Motor neuron (in vitro differentiated cells): ENCODE measurements at places on chromosomes 4 and X. TPM values are rescaled to one million over a fixed set of nuclear protein-coding genes. Genes with fewer than 3 reads are reported as not detected.

Gene NOX1
- not detected in 2 replicates for total RNA-seq

DNA sequence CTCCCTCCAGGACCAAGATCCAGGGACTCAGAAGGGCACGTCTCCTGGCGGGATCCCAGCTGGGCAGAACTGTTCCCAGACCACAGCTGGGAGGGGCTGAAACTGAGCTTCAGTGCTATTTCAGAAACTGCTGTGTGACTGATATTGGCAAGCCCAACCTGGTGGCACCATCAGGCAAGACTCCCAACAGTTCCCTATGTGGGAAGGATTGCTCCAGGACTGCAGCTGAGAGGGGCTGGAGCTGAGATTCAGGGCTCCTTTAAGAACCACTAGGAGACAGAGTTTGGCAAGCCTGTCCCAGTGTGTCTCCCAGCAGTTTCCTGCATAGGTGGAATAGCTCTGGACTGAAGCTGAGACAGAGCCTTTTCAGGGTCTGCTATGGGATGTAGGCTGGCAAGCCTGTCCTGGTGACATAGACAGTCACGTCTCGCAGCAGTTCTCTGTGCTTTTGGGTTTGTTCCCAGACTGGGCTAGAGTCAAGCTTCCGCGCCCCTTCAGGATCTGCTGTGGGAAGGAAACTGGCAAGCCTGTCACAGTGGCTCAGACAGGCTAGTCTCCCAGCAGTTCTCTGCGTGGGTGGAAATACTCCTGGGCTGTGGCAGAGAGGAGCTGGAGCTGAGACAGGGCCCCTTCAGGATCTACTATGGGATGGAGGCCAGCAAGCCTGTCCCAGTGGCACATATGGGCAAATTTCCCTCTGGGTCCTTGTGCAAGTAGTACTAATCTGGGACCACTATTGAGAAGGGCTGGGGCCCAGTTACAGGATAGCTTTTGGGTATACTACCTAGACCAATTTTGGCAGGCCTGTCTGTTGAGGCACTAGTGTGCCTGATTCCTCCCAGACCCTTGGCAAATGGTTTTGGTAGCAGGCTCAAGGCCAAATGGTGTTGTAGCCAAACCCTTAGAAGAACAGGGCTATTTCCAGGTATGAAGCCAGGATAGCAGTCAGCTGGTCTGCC, 20.2 kb upstream of the MED14 start:
- ATAC-seq = no peak

DNA sequence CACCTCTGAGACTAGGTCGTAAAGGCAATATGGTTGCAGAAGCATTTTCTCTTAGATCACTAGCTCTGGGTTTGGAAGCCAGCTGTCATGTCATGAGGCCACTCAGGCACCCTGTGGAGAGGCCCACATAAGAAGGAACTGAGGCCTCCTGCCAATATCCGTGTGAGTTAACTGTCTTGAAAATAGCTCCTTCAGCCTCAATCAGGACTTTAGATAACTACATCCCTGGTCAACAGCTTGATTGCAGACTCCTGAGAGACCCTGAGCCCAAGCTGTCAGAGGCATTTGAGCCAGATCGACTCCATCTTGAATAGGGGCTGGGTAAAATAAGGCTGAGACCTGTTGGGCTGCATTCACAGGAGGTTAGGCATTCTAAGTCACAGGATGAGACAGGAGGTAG, 15.1 kb upstream of the REPS2 start:
- no peak for ATAC-seq

Gene VCX3B
- total RNA-seq = not detected in 2 replicates

DNA sequence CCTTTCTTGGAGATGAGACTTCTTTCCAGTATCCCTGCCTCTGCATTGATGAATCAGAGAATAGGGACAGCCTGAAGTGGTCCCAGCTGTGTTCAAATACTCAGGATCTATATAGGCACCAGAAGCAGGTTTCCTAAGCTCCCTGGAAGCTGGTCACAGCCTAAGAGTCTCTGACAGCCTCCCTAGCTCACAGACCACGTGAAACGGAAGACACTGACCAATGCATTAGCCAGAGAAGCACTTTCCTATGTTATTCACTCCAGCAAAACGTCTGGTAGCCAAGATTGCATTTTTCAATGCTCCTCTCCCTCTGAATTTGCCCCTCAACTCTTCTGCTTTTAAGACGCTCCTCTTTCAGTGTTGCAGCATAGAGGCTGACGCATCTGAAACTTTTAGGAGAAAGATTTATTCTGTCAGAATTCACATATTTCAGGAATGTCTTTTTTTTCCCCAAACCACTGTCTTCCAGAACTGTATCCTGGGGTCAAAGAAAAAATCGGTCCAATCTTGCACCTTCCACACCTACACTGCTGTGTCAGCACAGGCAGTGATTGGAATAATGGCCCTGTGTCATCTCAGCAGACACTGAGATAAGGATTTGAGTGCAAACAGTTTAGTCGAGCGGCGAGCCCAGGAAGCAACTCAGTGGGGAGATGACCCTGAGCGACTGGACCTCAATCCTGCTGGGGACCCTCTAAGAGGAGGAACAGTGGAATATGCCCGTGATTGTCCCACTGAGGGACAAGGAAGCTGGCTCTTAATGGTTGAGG, 109.4 kb downstream of the SMIM20 start:
- ATAC-seq = no peak
